ENCODE measurements at places on chromosomes 4 and X.

DNA sequence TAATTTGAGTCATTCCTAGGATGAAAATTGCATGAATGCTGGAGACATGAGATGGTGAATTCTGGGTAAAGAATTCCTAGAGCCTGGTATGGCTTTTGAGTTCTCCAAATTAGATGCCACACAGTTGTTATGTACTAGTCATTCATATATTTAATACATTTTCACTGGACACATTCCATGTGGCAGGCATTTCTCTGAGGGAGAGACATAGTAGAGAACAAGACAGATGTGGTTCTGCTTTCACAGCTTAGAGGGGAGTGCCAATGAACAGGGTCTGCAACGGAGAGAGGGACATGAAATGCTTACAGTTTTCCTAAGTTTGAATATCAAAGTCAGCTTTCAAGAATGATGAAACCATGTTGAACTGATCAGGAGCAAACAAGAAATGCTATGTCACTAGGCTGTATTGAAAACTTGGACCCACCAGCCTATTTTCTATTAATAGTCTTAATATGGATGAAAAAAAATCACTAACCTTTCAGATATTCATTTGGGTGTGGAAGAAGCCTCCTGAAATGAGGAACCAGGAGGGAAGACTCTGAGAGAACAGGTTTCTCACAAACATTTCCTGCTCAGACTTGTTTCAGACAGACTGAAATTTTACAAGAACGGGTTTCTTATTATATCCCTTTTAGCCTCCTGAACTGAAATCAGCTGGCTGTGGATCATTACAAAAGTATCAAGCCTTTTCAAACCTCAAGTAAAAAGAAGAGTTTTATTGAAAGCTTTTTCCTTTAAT lies 276.0 kb upstream of the TET2 start:
- DNase-seq = no peak

GRCh38 chrX:1717373-1717772 lies 102.5 kb downstream of the ASMT start:
- DNase-seq = no peak

DNA sequence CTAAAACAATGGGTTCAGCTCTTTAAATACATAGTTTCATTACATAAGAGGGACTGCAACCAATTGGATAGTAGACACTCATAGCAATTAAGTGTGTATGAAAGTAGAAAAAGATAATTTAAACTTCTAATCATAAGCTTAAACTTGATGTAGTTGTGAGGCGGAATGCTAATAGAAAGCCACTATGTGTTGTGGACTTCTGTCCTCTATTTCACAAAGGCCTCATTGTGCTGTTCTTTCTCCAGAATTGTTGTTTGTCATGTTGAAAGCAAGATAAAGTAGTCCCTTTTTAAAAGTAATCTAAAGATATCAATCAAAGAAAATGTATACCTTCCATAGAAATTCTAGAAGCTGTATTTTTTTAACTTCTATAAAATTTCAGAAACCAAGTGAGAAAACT lies 329.4 kb downstream of the KLHL4 start:
- DNase-seq = no peak

DNA sequence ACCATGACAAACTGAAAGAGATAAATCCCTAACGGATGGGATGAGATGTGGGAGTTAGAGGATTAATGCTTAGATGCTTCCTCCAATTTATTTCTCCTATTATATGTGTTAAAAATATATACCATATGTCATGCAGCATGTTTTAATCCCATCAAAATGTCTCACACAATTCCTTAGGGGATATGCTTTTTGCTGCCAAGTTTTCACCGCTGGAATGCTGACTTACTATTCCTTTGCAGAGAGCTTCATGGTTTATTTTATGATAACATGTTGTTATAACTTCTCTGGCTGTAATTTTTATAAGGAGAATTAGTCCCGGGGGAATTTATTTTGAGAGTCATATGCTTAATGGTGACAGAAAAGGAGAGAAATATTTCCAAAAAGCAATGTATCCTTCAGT lies 670.3 kb downstream of the IL1RAPL1 start:
- no peak for DNase-seq

- no peak for DNase-seq
Observed at GRCh38 chrX:54494989-54495813, 833 bp downstream of the FGD1 start.

GRCh38 chrX:106484233-106484632 lies 127.5 kb upstream of the RADX start:
- no peak for DNase-seq

DNA sequence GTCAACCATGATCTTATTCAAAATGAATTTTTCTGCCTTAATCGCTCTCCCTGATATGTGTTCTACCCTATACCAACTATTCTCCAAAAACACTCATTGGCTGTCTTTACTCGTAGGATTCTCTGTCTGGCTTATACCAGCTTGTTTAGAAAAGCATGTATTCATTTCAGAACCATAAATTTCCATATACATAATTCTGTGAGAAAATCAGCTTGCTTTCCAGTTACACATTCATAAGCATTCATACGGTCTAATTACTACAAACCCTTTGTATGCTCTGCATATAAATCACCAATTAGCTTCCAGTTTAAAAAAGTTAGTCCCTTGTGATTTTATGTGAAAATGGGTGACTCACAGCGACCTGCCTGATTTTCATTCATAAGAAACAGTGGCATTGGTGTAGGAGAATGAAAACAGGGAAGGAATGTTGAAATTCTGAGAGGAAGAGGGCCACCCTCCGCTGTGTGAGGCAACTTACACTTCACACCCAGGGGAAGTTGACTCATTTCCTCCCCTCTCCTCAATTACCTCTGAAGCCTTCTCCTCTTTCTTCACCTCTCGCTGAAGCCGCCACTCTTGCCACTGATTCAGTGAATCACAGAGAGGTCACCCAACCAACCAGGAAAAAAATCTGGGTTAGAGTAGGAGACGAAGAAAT lies 63.3 kb downstream of the MEPE start:
- no peak for DNase-seq

GRCh38 chrX:19064175-19064574 lies 58.1 kb downstream of the ADGRG2 start:
- DNase-seq = no peak

DNA sequence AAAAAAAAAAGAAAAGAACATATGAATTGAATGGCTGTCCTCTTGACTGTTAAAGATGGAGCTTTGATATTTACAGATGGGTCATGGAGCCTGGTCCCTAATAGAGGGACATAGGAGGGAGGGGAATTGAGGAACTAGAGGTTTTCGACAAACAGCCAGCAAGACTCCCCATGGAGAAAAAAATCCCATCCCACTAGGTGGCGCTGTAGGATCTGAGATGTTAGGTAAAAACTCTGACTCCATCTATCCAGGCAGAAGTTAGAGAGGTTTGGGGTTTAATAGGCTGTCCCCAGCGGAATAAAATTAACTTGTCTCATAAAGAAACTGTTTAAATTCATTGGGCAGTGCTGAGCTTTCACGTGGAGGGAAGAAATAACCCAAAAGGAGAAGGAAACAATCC lies 45.9 kb downstream of the HMGB2 start:
- no peak for DNase-seq

GRCh38 chr4:126991965-126992364 lies 640.8 kb upstream of the INTU start:
- no peak for DNase-seq

DNA sequence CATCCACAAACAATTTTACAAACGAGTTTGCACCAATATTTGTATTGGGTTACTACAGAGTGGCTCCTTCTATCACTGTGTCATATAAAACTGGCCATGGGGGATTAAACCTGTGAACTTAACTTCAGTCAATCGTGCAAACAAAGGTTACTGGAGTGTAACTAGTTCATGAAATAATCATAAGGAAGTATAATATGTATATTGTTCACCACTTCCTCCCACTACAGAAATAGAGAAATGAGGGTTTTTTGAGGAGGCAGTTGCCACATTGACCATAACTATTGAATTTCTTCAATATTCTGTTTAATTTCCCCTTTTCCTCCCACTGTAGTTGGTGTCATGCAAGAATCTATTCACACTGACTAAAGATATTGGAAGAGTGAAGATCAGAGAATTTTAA lies at the start of gene GPR82:
Gene GPR82, plus strand, starts transcription at position 356 of the 400 bp plus-strand sequence. CDS start 2,846 bp downstream, outside the sequence.
- no peak for DNase-seq

- DNase-seq = no peak
Observed at GRCh38 chr4:138239491-138239890, 2.7 kb downstream of the SLC7A11 start.

DNA sequence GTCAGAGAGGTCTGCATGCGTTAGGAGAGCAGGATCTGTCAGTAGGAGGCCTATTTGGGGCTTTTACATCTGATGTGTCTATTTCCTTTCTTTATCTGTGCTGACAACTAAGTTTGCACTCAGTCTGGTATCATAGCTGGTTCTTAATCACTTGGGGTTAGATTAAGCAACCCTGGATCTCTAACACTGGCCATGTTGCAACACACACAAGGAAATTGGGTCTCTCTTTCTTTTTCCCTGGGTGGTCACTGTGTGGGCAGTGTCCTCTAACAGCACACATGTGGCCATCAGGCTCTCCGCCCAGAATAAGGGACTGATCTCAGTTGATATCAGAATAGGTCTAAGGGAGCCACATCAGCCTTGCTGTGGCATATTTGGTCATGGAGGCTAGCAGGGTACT lies 38.9 kb downstream of the IGFBP7 start:
- no peak for DNase-seq

- no peak for DNase-seq
Observed at GRCh38 chrX:154334496-154334895, 38.9 kb downstream of the TKTL1 start.

GRCh38 chrX:65524139-65524538 lies 10.4 kb downstream of the LAS1L start:
- DNase-seq = no peak

GRCh38 chr4:167452922-167453430 lies 218.7 kb upstream of the SPOCK3 start:
- DNase-seq = no peak

GRCh38 chrX:37348971-37349220 lies 268 bp upstream of the PRRG1 start:
- no peak for DNase-seq

- DNase-seq = no peak
Observed at GRCh38 chrX:11296051-11296450, 2.8 kb downstream of the AMELX start.

DNA sequence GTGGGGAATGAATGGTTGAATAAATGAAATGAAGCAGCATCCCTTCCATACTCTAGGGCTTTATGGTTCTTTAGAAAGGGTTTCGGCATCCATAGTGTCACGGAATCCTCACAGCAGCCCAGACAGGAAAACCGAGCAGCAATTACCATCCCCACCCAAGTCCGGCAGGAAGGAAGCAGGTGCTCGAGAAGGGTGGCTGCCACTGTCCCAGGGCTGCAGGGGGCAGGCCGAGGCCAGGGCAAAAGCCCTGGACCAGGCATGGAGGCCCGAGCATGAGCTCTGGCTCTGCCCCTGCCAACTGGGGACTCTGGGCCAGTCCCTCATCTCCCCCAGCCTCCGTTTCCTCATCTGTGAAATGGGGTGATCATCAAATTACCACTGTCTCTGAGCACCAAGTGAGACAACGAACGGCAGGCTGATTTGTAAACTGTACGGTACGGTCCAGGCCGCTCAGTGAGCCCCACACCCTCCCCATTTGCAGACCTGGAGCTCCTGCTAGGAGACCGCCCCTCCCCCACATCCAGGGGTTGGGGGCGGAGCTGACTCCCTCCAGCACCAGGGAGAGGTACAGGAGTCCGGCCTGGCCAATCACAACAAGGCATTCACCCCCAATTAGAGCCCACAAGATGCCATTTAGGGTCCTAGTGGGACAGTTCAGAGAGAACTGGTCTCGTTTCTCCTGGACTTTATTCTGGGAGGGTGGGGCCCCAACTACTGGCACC lies 100.4 kb downstream of the WFS1 start:
- DNase-seq = no peak

DNA sequence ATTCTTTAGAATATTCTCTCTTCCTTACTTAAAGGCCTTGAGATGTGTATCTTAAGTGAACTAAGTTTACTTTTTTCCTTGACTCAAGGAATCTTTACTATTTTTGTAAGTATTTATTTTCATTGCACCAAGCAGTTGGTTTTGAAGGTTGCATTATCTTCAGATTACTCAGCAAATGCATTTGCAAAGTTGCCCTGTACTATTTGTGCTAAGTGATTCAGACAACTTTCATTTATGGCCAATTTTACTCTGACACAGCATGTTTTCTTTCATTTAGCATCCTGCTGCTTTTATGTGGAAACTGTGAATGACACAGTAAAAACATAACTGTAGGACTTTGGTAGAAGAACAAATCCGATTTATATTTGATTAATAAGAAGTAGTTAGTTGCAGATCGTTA lies 191.0 kb downstream of the CCSER1 start:
- DNase-seq = no peak

DNA sequence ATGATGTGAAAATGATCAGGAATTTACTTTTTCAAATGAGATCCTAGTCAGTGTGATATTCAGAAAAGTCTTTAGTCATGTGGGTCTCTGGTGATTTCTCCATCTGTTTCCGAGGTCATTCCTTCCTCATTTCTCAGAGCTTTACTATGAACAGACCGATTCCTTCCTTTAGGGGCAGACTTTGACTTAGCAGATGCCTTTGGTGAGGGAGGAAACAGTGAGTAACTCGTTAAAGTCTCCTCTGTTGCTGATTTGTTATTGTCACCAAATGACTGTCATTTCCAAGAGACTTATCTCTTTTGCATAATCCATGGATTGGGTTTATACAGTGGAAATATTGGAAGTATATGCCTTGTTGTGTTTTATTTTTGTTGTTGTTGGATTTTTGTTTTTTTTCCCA lies 76.2 kb upstream of the CD99 start:
- DNase-seq = no peak

GRCh38 chr4:134308910-134309309 lies 107.3 kb upstream of the PABPC4L start:
- DNase-seq = no peak

DNA sequence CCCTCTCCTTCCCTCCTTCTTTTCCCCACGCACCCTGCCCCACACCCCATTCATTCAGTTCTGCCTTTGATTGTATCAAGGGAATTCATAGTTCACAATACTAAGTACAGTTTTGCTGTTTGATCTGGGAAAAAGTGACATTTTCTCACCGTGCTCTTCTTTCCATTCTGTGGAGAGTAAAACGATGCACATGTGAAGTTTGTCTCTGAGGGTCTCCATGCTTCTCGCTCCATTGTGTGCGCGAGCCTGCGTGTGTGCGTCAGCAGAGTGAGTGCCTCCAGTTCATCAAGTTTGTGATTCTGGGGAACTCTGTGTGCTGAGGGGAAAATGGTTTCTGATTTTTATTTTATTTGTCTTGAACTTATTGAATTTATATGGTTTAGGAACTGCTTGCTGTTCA lies 1.9 kb downstream of the STK26 start:
- DNase-seq = no peak

DNA sequence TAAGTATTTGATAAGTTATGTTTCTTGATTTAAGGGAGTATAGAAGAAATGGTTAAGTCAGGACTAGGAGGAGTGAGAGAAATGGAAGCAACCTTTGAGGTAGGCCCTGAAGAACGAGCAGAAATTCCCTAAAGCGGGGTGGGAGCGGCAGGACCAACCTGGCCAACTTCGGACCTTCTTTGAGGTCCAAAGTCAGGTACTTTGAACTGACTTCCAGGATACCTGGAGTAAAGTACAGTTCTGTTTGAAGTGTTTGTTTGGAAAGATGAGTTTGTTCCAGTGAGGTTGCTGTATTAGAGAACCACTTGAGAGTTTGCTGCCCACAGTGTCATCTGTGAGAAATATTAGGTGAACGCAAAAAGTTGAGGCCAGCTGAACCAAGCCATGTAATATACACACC lies 11.7 kb downstream of the RNF4 start:
- no peak for DNase-seq

Data from NCI-H2081 treated with DMSO at 0.1 percent for 48 hours (cell line).